ENCODE measurements at places on chromosomes 3 and 15.

- no peaks in the 10 kb centered on the region for H3K36me3 ChIP-seq
- H3K27me3 ChIP-seq, result no peaks in the 10 kb centered on the region
- H3K4me1 ChIP-seq, result peaks cover 23% of the 10 kb centered on the region
- H3K27ac ChIP-seq, result peak overlapping the region; percentile 76
These were observed 976 bp upstream of the ABTB1 start for GRCh38 chr3:127671523-127672428.

DNA sequence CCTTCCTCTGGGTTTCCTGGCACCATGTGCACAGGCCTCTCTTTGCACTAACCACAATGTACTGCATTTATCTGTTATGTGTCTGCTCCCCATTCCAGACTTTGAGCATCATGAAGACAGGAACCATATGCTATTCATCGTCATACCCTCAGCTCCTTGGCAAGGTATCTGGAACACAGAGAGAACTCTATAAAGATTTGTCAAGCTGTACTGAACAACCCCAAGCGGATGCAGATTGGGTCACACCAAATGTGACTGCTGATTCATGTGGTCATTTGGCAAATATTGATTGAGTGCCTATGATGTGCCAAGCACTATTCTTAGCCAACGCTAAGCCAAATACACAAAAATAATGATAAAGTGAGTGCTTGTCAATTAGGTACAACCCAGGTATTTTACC lies 7.5 kb upstream of the MEGF11 start:
- no peak overlapping the region for H3K27ac ChIP-seq
- peaks cover 13% of the 10 kb centered on the region for H3K27me3 ChIP-seq
- no peak for DNase-seq
- H3K4me1 ChIP-seq, result no peaks in the 10 kb centered on the region

DNA sequence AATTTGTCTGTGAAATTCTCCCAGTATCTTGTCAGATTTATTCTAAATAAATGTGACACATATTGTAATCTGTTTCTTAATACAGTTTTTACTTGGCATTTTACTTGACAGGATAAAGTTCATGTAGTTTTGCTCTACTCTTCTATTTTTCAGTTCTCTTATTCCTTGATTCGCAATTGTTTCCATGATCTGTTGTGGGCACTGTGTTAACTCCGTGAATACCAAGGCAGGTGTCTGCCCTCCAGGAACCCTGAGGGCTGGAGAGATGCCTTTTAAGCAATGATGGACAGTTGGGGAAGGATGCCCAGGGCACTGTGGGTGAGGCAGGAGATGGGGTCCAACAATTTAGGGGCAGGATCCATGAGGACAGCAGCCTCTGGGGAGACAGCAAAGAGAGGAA lies 3.1 kb downstream of the CLDN11 start:
- peaks cover 24% of the 10 kb centered on the region for H3K27me3 ChIP-seq
- H3K4me3 ChIP-seq, result no peak overlapping the region
- no peak for DNase-seq

- no peak overlapping the region for H3K27ac ChIP-seq
- H3K27me3 ChIP-seq, result peaks cover 74% of the 10 kb centered on the region
- no peak for DNase-seq
- no peaks in the 10 kb centered on the region for H3K36me3 ChIP-seq
These were observed 13.7 kb downstream of the ZIC1 start for GRCh38 chr3:147422601-147423536.

DNA sequence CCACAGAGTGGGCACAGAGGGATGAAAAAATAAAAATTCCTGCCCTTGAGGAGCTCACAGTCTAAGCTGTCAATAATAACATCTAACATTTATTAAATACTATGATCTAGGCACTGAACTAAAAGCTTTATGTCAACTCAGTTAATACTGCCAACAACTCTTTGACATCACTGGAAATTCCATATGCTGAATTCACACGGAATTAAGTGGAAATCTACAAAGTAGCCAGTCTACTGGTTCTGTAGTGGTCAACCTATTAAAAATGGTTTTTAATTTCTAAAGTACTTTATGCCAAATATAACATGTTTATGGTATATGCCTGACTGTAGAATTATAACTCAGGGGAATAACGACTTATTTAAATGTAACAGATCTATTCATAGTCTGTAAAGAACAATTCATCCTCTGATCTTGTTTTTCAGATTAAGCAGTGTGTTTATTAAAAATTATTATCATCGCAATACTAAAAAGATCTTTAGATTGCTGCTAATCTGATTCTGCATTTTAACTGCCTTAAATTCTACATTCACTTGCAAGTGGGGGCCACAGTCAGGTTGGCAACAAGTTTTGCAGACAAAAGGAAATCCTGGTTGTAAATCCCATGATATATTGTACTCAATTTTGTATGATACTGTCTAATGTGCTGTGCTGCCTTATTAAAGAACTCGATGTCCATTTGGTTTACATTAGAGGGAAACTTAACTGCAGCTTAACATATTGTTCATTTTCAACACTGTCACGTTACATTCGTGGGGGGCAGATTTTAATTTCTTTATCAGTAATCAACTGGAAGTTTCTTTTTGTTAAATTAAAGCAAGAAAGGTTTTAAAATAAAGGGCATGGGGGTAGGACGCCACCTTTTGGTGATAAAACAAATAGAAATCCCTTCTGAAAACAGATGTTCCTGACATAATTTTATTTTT lies 2.6 kb upstream of the FOXP1 start:
- DNase-seq, result no peak
- no peak overlapping the region for H3K27ac ChIP-seq
- no peaks in the 10 kb centered on the region for H3K27me3 ChIP-seq
- H3K4me1 ChIP-seq, result peaks cover 10% of the 10 kb centered on the region
- H3K36me3 ChIP-seq, result no peaks in the 10 kb centered on the region

DNA sequence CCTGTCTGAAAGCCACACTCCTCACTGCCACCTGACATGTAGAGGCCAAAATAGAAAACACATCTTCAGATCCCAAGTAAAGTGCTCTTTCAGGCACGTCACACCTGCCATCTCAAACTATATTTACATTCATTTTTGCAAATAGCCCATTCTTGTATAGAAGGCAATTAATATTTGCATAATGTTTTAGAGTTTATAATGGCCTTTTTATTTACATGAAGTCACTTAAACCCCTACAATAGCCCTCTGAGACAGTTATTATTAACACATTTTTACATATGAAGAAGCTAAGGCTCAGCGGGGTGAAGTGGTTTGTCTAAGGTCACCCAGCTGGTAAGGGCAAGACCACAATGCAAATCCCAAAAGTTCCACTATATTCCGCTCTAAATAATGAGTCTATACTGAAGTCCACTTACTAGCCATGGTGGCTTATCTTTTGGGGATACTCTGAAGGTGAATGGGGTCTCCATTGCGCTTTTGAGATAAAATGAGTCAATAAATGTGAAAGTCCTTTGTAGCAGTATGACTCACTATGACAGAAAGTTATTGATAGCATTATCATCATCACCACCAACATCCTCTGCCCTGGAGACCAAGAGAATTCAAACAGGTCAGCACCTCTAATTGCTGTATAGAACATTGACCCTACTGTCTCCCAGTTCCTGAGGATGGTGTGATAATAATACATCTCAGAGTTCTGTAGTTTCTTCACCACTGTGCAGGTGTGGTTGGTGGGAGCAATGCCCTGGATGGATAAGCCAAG lies 155.9 kb upstream of the BCL6 start:
- no peaks in the 10 kb centered on the region for H3K36me3 ChIP-seq
- H3K4me3 ChIP-seq, result no peak overlapping the region
- no peaks in the 10 kb centered on the region for H3K4me1 ChIP-seq
- H3K27ac ChIP-seq, result no peak overlapping the region

GRCh38 chr3:180430896-180431295 lies 171.1 kb upstream of the TTC14 start:
- H3K36me3 ChIP-seq, result no peaks in the 10 kb centered on the region
- no peaks in the 10 kb centered on the region for H3K27me3 ChIP-seq
- DNase-seq, result no peak

GRCh38 chr3:20769430-20769829 lies 583.4 kb upstream of the SGO1 start:
- no peaks in the 10 kb centered on the region for H3K4me1 ChIP-seq
- no peak for DNase-seq
- no peak overlapping the region for H3K4me3 ChIP-seq
- no peaks in the 10 kb centered on the region for H3K27me3 ChIP-seq

- DNase-seq, result no peak
- H3K27me3 ChIP-seq, result no peaks in the 10 kb centered on the region
- no peaks in the 10 kb centered on the region for H3K36me3 ChIP-seq
- H3K4me1 ChIP-seq, result peaks cover 34% of the 10 kb centered on the region
- peak overlapping the region; percentile 53 for H3K4me3 ChIP-seq
These were observed 43.6 kb downstream of the RASA2 start for GRCh38 chr3:141530415-141530768.

DNA sequence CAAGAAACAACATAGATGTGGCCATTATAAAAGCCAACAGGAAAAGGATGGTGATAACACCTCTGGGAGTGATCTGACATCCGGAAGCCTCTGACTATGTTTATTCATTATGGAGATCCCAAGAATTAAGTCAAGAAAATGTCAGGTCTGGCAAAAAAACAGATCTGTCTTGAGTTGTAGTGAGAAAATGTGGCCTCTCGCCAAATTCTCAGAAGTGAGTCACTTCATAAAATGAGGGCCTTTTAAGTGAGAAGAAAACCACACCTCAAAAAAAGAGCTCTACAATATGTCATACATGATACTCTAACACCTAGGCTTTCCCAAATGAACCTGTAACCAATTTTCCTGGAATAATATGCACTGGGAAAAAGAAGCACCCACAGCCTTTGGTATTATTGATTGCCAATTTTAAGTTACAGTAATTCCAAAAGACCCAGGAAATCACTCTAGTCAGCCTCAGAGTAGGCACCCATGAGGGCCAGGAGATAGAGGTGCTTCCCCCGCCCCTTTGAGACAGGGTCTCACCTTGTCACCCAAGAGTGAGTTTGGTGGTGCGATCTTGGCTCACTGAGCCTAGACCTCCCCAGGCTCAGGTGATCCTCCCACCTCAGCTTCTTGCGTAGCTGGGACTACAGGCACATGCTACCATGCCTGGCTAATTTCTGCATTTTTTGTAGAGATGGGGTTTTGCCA lies 38.0 kb downstream of the CCR3 start:
- DNase-seq, result peak; percentile 54
- no peaks in the 10 kb centered on the region for H3K36me3 ChIP-seq
- peaks cover 8% of the 10 kb centered on the region for H3K4me1 ChIP-seq
- no peaks in the 10 kb centered on the region for H3K27me3 ChIP-seq

DNA sequence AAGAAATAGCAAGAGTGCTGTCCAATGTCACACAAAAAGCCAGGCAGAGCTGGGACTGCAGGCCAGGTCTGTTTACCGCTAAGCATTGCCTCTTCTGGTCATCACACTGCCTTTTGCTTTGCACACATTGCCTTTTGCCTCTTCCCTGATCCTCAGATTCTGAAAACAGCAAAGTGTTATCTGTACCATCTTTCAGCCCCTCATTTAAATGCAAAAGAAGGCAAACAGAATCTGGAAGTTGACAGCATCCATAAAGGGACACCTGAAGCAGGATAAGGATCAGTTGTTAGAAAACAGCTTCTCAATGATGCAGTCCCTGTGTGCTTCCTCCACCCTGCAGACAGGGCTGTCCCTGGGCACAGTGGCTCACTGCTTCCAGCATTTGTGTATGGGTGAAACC lies 106.7 kb upstream of the RAD18 start:
- no peak for DNase-seq
- no peak overlapping the region for H3K27ac ChIP-seq
- peaks cover 13% of the 10 kb centered on the region for H3K4me1 ChIP-seq
- H3K36me3 ChIP-seq, result no peaks in the 10 kb centered on the region

- no peak for DNase-seq
- no peaks in the 10 kb centered on the region for H3K36me3 ChIP-seq
- no peak overlapping the region for H3K4me3 ChIP-seq
These were observed 17.8 kb downstream of the CGGBP1 start for GRCh38 chr3:88041005-88041404.

Measured in keratinocyte (primary cell).